ENCODE measurements at places on chromosomes 2 and 18. TPM values are rescaled to one million over a fixed set of nuclear protein-coding genes. Genes with fewer than 3 reads are reported as not detected.

GRCh38 chr2:101349893-101350662, 37.2 kb downstream of the CREG2 start:
- DNase-seq, result no peak

DNA sequence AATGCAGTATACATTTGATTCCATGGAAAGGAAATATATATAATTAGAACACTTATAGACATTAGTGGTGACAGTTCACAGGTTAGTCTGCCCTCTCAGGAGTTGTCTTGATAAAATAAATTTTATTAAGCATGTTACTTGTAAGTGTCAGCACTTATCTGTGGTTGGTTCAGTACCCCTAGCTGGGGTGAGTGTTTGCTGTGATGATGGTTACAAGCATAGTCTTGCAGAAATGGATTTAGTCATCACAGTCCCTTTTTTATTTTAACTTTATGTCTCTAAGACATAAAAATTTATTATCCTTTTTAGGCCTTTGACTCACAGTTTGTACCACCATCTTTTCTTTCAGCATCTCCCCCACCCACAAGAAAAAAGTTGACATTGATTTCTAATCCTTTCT, 52.1 kb downstream of the NCK2 start:
- DNase-seq, result no peak

Gene ELOA2
- total RNA-seq, result not detected

Gene UNC80
- 0.55 TPM for total RNA-seq

Gene LIMS3
- total RNA-seq, result 3.1 TPM

Gene KIF1A
- total RNA-seq, result 46.2 TPM

Data from mesothelial cell of epicardium (in vitro differentiated cells).